CD4-positive, alpha-beta T cell treated with Interferon alpha-2 for 1 hour (primary cell): ENCODE measurements at places on chromosomes 16 and 17.
A peak's percentile ranks its signal among the peaks of the same experiment; 100 is the strongest.

DNA sequence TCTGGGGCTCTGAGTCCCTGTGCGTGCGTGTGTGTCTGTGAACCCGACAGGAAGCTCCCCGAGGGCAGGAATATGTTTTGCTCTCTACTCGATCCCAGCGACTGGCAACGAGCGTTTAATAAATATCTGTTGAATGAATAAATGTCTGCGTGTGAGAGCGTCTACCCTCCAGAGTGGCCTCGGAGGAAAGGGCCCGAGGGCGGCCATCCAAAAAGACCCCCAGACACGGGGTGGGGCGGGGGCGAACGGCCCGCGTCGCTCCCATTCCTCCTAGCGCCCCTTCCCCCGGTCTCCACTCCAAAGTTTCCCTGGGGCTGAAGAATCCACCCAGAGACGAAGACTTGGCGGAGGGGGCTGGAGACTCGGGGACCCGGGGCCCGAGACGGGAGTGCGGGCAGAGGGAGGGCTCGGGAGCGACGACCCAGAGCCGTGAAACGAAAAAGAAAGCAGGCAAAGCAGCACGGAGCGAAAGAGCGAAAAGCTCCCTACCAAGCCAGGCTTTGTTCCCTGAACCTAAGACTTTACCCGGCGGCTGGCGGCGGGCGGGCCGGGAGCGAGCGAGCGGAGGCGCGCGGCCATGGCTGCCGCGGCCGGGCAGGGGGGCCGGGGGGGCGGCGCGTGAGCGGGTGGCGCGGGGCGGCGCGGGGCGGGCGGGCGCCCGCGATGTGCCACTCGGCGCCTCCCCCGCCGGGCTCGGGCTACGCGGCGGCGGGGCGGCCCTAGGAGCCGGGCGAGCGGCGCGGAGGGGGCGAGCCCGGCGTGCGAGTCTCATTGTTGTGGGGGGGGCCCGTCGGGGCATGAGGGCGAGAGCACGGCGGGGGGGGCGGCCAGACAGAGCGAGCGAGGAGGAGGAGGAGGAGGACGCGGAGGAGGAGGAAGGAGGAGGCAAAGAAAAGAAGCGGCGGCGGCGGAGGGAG, at the start of gene MLLT6:
Gene MLLT6 (plus strand): TSS at position 668 of the 917 bp plus-strand sequence. CDS start 360 bp downstream, outside the sequence.
- DNase-seq, result peak; percentile 84

- DNase-seq, result no peak
Measured at GRCh38 chr16:87851141-87851587, 18.1 kb downstream of the SLC7A5 start.

- DNase-seq, result no peak
Measured at GRCh38 chr16:27321013-27321915, 7.5 kb downstream of the IL4R start.

DNA sequence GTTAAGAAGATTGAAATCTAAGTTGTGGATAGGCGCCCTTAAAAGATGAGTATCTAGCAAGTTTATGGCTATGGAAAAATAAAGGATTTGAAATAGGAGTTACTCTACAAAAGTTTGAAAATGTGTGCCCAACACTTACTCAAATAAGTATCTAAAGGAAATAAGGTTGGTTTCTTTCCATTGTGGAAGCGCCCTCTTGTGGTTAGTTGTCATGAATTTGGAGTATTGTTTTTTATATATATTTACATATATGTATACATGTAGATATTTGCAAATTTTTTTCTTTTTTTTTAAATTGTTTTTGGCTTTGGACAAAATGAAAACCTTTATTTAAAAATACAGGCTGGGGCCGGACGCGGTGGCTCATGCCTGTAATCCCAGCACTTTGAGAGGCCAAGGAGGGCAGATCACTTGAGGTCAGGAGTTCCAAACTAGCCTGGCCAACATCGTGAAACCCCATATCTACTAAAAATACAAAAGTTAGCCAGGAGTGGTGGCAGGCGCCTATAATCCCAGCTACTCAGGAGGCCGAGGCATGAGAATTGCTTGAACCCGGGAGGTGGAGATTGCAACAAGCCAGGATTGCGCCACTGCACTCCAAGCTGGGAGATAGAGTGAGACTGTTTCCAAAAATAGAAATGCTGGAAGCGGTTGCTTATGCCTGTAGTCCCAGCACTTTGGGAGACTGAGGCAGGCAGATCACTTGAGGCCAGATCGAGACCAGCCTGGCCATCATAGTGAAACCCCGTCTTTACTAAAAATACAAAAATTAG, 24.0 kb upstream of the VPS4A start:
- peak; percentile 78 for DNase-seq

DNA sequence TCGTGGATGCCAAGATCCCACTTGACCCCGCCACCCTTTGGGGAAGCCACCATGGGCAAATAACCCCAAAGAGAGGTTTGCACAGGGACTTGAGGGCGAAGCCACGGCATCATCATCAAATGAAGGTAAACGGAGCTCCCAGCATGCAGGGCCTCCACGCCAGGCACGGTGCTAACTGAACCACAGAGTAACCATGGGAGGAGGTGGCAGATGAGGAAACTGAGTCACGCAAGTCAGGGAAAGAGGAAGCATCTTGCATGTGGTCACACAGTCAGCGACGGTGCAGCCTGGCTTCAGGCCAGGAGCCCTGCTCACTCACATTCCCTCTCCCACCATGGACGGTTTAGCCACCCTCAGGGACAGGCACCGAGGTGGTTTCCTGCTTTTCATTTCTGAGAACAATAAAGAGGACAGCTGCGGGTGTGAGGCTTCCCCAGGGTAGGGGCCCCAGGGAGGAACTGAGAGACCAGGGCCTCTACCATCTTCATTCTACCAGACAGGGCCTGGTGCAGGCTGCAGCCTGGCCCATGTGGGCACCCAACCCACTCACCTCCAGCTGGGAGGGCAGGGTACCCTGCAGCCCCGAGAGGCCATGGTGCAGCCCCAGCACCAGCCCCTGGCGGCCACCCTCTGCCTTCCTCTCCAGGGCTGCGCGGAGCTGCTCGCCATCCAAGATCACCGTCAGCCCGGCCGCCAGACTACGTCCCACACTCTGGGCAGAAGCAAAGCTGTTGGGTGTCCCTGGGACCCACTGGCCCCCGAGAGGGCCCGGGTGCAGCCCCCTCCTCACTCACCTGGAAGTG, 78.3 kb downstream of the RMI2 start:
- peak; percentile 6 for DNase-seq
